Stimulated activated CD4-positive, alpha-beta T cell treated with anti-CD3 and anti-CD28 coated beads, Interleukin-2, amount 100 ng/mL, for 4 hours (primary cell): ENCODE measurements at places on chromosomes 5 and 9.

DNA sequence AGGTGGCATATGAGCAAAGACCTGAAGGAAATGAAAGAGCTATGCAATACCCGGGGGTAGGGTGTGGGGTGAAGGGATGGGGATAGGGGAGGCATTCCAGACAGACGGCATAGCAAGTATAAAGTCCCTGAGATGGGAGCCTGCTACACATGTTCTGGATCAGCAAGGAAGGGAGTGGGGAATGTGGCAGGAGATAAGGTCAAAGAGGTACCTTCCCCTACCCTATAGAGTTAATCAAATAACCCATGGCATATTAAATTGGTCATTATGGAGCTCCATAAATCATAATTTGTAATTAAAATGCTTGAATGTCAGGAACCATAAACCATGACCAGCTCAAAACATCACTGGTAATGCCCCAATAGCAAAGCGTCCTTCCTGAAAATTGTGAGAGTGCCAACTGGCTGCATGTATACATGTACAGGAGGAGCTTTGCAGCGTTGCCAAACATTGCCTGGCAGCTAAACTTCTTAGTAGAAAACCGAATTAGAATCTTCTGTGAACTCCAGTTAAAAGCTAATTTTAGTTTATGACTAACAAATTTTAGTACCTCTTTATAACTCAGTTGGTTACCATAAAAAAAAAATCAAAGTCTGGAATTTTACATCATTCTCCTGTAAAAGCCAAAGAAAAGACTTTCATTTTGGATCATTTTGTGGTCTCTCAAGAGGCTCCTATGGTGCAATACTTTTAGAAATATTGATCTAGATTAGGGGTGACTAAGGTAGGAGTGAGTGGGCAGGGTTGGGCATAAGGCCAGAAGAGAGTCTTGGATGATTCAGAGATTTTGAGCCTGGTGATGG lies 4.7 kb downstream of the DNAI1 start:
- no peak for DNase-seq

DNA sequence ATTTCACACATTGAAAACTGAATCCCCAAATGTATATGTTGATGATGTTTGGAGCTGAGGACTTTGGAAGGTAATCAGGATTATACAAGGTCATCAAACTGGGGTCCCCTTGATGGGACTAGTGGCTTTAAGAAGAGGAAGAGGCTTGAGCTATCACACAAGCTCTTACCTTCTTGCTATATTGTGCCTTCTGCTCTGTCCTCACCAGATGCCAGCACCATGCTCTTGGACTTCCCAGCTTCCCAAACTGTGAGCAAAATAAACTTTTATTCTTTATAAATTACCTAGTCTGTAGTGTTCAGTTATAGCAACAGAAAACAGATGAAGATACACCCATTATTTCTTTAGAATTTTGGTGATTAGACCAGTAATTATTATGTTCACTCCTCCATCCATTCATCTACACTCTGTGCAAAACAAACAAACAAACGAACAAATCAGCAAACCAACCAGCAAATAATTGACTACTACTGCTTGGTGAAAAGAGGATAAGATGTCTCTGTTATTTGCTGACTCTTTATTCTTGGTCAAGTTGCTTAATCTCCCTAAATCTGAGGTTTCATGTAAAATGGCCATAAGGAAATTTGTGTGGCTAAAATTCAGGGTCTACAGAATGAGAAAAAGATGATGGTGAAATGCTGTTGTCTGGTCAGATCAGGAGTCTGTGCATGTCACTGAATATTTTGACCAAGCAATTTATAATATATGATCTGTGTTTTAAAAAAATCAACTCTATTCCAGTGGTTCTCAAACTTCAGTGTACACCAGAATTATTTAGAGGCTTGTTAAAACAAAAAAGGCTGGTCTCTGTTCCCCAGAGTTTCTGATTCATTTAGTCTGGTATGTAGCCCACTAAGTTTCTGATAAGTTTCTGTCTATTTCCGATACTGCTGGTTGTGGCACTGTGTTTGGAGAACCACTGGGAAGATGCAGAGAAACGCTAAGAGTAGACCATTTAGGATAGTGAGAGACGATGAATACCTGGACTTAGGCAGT lies 854.1 kb downstream of the MAT2B start:
- DNase-seq: no peak

- DNase-seq: no peak
Measured at GRCh38 chr5:136057401-136058038, 28.7 kb downstream of the TGFBI start.

- no peak for DNase-seq
Measured at GRCh38 chr5:115179394-115180164, 9.9 kb upstream of the TRIM36 start.

DNA sequence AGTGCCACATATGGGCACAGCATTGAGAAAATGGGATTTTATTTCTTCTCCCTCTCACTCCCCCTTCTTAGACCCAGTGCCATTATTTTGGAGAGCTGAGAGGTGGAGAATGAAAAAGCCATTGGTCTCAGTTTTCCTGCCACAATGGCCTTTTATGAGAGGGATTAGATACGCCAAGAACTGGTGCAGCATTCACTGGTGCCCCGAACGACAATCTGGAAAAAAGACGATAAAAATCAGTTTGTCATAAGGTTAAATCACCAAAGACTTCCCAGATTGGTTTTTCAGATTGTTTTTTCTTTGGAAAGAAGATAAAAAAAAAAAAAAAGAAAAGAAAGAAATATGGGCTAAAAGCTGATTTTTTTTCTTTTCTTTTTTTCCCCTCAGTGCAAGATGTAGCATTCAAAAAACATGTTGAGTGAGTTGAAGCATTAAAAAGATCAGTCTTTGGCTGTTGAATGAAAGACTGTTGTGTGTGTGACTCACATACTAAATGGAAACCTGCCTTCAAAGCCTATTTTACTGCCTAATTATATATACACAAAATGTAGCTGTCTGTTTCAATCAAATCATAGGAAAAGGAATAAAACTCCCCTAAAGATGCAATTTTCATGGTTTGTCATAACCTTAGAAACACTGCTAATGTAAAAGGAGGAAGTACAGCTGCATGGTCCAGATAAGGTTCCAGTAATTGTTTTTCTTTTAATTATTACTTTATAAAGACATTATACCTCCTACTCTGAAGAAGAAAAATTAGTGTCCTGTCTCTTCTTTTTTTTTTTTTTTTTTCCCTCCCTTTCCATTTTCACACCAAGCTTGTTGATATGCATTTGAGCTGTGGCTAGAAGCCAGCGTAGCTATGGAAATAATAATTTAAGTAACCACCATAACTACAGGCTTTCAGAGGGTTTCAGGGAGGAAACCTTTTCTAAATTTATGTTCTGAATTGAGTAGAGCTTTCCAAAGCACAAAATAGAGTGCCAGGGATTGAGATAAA lies 27.2 kb upstream of the ZNF608 start:
- no peak for DNase-seq

GRCh38 chr9:7996558-7996957 lies 197.0 kb upstream of the DMAC1 start:
- no peak for DNase-seq

GRCh38 chr9:111910428-111910827 lies 13.8 kb downstream of the UGCG start:
- DNase-seq: no peak

DNA sequence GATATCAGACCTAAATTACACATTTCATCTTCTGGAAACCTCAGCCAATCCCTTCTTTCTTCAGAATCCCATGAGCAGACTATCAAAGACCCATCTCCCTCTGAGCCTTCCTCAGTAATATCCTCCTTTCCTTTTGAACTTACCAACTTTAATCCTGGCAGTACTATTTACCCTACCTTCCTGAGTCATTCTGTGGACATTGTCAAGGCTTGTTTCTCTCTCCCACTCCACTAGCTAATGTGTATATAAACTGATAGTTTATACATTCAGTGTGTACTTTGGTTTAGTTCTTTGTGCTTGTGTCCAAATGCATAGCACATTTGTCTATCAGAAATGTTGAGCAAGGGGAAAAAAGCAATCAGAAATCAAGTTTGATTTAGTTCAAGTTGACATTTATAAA lies 568.3 kb downstream of the CSNK1G3 start:
- no peak for DNase-seq

DNA sequence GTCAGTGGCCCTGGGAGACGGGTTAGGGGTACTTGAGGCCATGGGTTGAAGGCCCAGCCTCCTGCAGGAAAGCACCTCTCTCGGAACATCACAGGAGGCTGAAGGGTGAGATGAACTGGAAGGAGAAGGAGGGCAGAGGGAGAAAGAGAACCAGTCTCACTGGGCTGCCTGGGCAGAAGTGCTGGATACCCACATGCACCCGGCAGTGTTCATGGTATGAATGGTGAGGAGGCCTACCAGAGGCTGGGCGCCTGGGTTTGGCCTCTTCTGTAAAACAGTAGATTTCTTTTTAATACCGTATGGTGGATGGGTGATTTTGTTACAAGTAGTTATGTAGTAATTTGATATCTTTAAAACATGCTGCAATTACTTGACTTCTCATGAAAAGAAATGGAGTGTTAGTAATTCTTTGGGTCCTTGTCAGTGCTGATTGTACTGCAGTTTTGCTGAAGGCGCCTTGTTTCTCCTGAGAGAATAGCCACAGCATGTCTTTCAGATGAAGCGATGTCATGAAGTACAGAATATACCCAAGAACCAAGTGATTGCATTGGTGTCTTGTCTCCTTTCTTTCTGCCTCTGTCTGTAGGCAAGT lies 258.6 kb downstream of the FANCC start:
- no peak for DNase-seq

- DNase-seq: no peak
Measured at GRCh38 chr5:118518720-118519119, 469.6 kb downstream of the DTWD2 start.

- no peak for DNase-seq
Measured at GRCh38 chr9:89714321-89714720, 109.5 kb downstream of the GADD45G start.

- no peak for DNase-seq
Measured at GRCh38 chr5:143393524-143393923, 10.0 kb downstream of the NR3C1 start.

- DNase-seq: no peak
Measured at GRCh38 chr9:90894986-90895687, 93.5 kb downstream of the SYK start.

GRCh38 chr5:80990971-80991370 lies 30.8 kb downstream of the RASGRF2 start:
- no peak for DNase-seq

DNA sequence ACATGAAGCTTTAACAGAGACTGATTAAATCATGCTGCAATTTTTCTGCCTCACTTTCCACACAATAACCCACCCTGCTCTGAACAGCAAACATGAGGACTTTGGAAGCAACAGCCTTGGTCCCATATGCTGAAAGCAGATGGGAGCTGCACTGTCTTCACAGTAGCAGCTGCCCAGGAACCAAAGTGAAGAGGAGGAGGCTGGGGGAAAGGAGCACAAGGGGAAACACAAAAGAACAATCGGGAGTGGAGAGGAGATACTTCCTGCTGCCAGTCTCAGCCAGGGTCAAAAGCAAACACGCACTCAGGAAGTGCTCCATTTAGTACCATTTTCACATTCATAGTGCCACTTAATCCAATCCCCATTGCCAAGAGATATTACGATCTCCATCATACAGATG lies 183.3 kb upstream of the PUM3 start:
- DNase-seq: no peak
